ENCODE measurements at places on chromosomes 13 and 19.

DNA sequence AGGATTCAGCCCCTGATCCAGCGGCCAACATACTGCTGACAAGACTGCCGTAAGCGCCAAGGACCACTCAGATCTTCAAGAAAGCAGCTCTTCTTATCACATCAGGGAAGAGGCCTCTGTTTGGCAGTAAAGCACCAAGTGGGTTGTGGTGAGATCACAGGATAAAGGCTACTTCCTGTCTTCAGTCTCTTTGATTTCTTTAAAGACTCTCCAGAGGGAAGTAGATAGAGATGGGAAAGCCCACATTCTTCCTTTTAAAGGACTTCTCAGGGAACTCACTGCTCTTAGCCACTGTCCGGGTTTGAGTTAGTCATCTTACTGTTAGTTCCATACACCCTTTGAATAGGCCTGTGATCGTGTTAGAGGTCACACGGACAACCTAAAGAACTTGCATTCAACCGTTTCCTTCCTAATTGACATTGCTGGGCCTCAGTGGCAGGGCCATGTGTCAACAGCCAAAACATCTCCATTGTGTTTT is 47.2 kb upstream of the POMP start:
- DNase-seq, result no peak

DNA sequence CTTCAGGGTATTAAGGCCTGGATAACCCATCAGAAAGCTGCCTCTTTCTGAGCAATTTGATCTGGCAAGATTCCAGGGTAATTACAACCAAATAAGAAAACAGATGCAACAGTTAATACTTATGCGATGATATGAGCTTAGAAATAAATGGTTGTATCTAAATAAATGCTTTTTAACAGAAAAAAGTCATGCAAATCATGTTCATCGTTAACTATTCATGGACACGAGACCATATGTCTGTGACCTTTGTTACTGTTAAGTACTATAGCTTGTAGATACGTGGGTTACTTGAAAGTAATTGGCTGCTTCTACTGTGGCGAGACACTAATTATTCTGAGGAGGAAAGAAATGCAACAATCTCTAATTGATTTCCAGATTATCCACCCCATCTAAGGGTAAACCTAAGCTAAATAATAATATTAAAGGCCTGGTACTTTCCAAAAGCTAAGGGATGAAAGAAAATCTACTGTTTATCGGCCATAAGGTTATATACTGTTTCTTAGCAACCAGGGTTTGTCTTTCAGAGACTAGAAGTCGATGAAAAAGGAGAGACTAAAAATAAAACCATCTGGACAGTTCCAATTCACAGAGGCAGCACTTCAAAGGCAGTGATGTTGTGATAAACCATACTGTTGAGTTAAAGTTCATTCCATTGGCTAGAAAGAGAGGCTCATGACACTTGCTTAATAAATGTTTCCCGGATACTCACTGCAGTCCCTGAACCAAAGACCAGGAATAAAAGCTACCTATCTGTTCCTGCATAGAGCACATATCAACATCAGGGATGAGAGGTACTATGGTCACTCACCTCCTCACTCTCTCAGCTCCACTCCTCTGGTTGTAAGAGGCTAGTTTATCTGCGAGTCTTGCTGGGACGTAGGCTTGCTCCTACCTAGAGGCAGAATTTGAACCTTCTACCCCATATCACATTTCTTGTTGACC is 1.5 kb downstream of the EPSTI1 start:
- DNase-seq, result no peak

- DNase-seq, result no peak
Observed at GRCh38 chr13:102309110-102309509, 92.7 kb downstream of the FGF14 start.

GRCh38 chr13:44431150-44431549 is 57.5 kb downstream of the SERP2 start:
- DNase-seq, result no peak

DNA sequence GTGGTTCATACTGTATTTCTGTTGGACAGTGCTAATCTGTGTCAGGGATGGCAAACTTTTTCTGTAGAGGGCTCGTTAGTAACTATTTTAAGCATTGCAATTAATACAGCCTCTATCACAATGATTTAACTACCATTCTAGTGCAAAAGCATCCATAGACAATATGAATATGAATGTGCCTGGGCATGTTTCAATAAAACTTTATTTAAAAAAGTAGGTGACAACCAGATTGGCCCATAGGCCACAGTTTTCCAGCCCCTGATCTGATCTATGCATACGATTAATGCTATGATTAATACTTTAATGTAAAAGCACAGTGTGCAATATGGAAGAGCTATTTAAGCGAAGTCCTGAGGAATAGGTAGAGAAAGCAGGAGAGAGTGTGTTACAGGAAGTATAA is 29.6 kb downstream of the ADGRE1 start:
- DNase-seq, result no peak

DNA sequence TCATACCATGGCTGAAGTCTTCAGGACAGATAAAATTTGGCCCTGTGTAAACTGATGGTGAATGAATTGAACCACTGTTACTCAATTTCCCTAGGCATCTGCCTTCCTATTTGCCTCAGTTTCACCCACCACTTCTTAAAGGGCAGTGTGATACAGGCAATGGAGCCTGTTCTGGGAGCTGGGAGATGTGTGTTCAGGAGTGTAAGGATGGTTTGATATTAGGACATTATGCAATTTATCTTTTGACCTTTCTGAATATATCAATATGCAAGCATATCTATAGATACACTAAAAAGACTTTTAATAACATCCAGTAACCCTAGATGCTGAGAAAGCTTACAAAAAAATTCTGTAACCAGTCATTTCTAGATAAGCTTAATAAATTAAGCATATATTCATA is 14.6 kb downstream of the IZUMO2 start:
- DNase-seq, result no peak

DNA sequence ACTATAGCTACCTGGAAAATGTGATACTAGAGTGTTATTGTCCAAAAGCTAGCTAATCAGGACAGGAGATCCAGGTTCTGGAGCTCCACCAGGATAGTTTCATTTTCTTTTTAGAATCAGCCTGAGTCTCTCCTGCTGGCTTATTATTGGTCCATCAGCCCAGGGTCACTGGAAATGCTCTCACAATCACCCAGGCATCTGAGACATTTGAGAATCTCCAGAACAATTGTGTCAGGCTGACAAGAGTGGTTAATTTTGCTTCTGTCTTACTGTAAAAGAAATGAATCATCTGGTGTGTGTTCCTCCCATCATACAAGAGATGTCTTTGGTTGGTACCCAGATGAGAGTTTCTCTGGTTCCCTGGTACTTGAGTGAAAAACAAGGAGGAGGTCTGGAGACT is 43.6 kb upstream of the ZNF681 start:
- no peak for DNase-seq

DNA sequence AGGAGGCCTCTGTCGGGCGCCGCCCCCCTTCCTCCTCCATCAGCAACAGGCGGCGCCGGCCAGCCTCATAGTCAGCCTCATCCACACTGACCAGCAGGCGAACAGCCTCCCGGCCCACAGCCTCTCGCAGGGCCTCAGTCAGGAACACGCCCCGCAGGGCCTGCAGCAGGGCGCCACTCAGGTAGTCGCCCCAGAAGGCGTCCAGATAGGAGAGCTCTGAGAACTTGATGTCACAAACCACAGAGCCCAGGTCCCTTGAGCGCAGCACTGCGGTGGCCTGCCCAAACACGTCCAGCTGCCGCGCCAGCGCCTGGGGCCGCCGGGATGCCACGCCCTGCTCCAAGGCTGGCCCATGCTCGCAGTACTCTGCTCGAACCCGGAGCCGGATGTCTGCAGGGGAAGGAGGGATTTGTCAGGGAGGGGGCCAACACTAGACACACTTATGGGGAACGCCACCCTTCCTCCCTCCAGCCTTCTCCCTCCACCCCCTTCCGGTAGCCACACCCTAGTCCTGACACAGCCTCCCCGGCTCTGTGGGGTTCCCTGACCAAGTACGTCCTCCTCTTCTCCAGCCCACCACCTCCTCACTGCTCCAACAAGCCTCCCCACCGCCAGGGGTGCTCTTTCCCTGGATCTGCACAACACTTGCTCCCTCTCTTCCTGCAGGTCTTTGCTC is 17.9 kb downstream of the DEDD2 start:
- peak; percentile 24 for DNase-seq

- DNase-seq, result no peak
Observed at GRCh38 chr19:3293560-3293959, 69.1 kb downstream of the CELF5 start.

GRCh38 chr13:60402022-60402421 is 5.0 kb downstream of the TDRD3 start:
- no peak for DNase-seq

DNA sequence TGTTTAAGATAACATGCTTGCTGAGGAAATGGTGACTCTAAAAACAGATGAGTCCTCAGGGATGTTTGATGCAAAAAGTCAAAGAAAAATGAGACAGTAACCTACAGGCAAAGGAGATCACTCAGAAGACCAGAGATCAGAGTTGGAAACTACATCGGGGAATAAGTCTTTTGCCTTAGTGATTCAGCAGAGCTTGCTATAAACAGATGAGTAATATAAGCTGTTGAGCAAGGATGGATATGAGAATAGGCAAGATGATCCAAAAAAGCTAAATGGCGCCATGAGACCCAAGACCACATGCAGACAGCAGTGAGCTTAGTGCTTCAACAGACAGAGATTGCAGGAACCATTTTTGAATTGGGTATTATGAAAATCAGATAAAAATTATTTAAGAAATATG is 168.6 kb downstream of the POSTN start:
- no peak for DNase-seq

GRCh38 chr13:52961256-52961910 is 67.2 kb upstream of the OLFM4 start:
- no peak for DNase-seq

DNA sequence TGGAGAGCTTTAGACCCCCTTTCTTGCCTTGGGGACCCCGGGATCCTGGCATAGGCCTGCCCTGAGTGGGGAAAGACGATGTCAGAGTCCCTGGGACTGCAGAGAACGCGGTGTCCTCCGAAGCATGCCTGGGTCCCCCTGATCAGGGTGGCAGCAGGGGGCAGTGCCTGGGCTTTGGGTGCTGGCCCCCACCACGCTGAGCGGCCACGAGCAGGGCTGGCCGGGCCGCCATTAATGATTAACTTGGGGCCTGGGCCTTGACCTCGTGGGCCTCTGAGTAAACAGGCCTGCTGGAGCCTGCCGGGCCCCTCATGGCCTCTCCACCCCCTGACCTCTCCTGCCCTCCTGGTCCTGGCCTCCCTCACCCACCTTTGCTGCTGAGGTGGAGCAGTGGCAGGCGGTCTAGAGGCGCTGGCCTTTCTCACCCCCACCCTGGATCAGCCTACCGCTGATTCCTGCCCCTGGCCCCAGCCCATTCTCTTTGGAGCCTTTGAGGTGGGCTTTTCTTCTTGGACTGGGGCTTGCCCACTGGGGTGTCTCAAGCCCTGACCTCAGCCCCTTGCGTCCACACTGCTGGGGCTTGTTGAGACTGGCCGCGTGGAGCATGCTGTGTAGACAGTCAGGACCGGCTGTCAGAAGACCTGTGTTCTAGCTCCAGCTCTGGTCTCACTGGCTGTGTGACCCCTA is 26.3 kb downstream of the CEBPA start:
- DNase-seq, result no peak

GRCh38 chr13:20331419-20331818 is 99.3 kb upstream of the GJB6 start:
- no peak for DNase-seq

GRCh38 chr19:33436360-33437345 is 63.1 kb downstream of the CEBPG start:
- DNase-seq, result no peak

All from stimulated activated CD8-positive, alpha-beta memory T cell treated with anti-CD3 and anti-CD28 coated beads, Interleukin-2, amount 100 ng/mL, for 1 hour (primary cell).